Cortex of kidney (tissue), 1 donor: ENCODE measurements at places on chromosomes 7 and 10.

DNA sequence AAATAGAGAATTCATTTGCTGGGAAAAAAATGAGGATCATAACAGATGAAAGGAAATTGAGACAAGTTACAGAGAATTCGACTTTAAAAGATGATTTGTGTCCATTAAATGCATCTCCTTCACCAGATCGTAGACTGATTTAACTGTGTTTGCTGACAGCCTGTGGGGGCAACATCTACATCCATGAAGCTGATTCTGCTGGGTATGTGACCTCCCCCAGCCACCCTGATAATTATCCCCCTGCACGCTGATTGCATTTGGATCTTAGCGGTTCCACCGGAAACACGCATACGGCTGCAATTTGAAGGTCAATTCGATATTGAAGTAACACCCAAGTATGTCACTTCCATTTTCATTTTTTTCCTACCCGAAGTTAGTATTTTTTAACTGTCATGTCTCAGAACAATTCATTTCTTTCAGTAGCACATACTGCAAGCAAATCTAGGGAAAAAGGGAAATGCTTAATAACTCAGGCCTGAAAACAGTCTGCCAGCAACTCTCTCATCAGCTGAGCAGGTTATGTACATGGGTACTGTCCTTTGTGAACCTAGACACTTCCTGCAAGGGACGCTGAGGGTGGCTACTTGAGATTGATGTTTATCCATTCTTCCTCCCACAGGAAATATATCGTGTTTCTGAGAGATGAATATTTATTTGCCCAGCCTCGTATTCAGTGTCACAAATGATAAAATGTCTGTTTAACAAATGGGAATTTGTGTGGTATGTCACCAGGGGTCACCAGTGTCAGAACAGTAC, 134.9 kb downstream of the ZNF22 start:
- DNase-seq, result no peak

DNA sequence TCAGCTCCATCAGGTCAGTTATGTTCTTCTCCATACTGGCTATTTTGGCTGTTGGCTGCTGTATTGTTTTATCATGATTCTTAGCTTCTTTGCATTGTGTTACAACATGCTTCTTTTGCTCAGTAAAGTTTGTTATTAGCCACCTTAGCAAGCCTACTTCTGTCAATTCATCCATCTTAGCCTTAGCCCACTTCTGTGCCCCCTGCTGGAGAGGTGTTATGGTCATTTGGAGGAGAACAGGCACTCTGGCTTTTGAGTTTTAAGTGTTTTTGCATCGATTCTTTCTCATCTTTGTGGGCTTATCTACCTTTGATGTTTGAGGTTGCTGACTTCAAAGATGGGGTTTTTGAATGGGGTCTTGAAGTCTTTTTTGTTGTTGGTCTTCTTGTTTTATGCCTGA, 204.6 kb upstream of the FOXP2 start:
- no peak for DNase-seq

DNA sequence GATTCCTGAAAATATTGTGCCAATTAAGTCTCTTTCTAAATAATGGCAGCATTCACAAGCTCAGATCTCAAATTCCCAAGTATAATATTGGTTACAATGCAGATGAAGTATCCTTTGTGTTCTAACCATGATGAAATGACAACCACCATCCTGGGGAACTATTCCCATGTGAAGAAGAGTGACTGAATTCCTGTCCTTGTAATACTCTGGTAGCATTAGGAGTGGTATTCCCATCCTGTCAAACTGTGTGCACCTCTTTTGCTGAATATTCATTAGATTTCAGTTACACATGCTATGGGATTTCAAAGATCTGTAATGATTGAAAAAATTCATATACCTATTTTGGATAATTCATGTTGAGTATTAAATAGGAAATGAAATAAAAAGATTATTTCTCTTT, 86.1 kb upstream of the SMIM30 start:
- DNase-seq, result no peak

GRCh38 chr10:122148876-122149560, 122.1 kb upstream of the BTBD16 start:
- no peak for DNase-seq

DNA sequence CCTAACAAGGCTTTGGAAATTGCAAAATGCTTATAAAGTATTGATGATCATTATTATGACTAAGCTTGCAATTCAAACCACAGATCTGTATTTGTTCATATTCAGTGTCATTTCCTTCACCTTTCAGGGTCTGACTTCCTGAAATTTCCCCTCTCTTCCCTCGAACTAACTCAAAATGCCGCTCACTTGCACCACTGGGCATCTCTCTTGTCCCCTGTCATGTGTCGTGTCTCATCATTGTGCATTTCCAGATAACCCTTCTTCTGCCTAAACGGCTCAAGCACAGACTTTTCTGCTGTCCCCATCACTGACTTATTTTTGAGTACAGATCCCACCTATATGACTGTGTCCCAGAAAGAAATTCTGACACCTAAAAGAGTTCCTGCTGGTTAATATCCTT, 41.0 kb upstream of the CELF2 start:
- no peak for DNase-seq

- no peak for DNase-seq
These were observed 1.9 kb upstream of the UNC5B start for GRCh38 chr10:71210542-71210871.
